ENCODE measurements at places on chromosomes 2 and 18.

DNA sequence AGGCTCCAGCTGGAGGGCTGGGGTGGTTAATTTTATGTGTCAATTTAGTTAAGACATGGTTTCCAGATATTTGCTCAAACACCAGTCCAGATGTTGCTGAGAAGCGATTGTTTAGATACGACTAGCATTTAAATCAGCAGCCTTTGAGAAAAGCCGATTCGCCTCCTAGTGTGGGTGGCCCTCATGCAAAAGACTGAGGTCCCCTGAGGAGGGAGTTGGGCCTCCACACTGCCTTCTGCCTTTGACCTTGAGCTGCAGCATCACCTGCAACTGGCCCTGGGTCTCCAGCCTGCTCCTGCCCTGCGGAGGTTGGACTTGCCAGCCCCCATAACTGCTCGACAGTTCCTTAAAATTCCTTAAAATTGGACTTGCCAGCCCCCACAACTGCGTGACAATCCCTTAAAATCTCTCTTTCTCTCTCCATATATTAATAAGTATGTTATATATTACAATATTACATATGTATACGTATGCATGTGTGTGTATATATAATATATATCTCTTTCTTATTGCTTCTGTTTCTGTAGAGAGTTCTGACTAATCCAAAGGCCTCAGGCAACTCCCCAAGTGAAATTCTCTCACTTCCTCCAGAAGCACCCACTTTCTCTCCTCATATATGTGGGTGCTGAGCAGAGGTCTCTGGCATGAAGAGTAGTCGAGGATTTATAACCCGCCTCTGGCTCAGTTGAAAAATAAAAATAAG, 14.4 kb downstream of the FBLN7 start:
- no peak for DNase-seq

- DNase-seq = no peak
These were observed 123.1 kb upstream of the XIRP2 start for GRCh38 chr2:166765141-166765540.

DNA sequence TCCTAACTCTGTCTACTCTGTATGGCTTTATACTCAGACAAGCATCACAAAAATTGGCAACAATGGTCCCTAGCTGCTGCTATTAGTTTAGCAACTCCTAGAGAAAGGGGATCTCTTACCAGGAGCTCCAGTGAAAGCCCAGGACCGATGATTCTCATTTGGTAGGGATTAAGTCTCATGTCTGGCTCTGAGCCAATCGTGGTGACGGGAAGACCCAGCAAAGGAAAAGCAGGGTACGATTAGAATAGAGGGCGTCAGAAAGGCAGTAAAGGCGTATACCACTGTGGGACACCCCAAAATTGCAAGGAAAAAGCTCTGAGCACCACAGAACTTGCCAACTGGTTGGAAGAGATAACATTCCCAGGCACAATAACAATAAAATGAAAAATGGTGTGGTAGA, 129.5 kb downstream of the MTCL1 start:
- no peak for DNase-seq

DNA sequence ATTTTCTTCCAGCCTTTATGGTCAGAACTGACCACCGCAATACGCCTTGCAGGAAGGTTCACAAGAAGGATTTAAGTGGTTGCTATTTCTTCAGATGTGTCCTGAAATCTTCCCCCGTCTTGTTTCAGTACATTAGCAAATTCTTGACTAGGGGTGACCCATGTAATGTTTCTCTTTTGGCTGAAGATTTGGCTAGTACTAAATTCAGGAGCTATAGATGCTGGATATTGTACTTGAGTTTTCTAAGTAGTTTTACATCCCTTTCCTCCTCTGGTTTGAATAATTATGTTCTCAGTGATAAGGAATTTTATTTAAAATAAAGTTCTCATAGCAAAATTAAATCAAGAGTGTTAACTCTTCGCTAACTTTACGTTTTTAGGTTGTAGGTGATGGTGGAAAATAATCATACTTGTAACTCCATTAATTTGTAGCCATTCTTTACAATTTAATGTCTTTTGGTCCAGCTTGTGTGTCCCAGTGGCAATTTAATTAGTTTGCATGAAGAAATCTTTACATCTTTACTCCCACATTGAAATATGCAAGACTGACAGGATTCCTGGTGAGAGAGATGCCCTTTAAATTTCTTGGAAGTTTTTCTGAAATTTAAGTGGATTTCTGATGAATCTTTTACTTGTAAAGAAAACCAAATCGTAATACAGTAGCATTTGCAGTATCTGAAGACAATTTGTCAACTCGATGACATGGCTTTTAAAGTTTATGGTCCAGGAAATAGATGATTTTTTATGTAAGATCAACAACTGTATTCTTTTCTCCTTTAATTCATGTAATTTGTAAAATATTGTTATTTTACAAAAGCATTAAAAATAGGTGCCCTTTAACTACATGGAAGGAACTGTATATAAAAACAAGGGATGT, 2.8 kb downstream of the PHLPP1 start:
- DNase-seq = no peak

DNA sequence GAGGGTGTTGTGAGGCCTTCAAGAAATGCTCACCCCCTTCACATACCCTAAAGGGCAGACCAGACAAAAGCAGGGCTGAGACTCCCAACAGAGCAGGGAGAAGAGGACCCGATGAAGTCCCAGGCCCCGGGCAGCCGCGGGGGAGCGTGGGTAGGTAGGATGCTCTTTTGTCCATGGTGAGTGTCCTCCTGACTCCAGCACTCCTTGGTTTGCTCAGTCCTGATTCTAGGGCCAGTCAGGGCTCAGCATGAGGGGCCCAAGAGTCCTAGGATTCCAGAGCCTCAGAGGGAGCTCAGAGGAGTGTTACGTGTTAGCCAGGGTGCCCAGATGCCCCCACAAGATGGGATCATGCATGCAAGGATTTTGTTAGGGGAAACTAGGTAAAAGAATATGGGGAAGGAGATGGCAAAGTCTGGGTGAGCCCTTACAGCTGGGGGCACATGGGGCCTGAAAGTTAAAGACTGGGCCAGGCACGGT, 64.8 kb downstream of the SMAD7 start:
- DNase-seq = no peak

GRCh38 chr2:120747706-120748105, 12.0 kb downstream of the GLI2 start:
- DNase-seq = no peak

GRCh38 chr2:86366651-86367498, 29.4 kb upstream of the REEP1 start:
- no peak for DNase-seq

GRCh38 chr2:100833331-100833730, 13.4 kb downstream of the NPAS2 start:
- no peak for DNase-seq

DNA sequence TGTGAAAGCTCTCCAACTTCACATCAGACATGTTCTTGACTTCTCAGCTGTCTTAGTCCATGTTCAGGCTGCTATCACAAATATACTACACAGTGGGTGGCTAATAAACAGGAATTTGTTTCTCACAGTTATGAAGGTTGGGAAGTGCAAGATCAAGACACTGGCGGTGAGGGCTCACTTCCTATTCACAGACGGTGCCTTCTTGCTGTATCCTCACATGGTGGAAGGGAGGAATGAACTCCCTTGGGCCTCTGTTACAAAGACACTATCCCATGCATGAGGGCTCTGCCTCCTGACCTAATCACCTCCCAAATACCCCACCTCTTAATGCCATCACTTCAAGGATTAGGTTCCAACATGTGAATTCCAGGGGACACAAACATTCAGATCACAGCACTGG, 9.7 kb downstream of the UXS1 start:
- DNase-seq = no peak

DNA sequence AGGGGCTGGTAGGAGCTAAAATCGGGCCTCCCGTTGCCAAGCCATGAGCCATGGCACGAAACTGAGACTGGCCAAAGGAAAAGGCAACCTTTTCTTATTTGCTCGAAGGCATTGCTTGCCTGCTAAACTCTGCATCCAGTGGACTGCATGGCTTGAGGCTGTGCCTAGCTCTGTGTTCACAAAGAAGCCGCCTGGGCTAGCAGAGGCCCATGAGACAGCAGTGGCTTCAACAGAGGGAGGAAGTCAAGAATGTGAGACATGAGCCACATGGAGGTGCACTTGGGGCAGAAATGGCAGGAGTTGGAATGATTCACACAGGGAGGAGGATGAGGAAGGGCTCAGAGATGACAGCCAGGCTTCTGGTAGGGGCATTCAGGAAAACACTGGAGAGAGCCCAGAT, 33.5 kb downstream of the TPRKB start:
- no peak for DNase-seq

GRCh38 chr2:207315131-207315530, 149.4 kb upstream of the KLF7 start:
- no peak for DNase-seq

- no peak for DNase-seq
These were observed 130.0 kb downstream of the CAPN13 start for GRCh38 chr2:30677231-30677630.

- no peak for DNase-seq
These were observed 13.8 kb downstream of the FANCL start for GRCh38 chr2:58227171-58227917.

DNA sequence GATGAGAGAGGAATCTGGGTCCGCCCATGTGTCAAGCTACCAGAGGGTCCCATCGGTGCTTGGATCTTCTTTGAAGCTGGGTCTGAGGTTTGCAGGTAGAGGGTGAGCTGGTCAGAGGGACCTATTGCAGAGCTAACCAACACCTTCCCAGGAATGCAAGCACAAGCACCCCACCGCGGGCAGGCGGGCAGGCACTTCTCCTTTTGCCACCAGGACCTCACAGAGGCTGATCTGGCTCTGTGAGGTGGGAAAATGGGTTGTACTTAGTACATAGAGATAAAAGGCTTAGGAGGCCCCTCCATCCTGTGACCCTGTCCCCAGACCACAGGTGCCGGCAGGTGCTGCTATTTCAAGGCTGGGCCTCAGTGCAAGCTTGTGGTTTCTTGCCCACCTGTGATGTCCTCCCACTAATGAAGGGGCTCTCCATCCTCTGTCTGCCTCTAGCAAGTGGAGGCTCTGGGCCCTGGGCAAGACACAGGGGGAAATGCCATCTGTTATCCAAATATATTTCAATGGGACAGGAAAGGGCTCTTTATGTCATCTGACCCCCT, 31.4 kb upstream of the IL37 start:
- no peak for DNase-seq

DNA sequence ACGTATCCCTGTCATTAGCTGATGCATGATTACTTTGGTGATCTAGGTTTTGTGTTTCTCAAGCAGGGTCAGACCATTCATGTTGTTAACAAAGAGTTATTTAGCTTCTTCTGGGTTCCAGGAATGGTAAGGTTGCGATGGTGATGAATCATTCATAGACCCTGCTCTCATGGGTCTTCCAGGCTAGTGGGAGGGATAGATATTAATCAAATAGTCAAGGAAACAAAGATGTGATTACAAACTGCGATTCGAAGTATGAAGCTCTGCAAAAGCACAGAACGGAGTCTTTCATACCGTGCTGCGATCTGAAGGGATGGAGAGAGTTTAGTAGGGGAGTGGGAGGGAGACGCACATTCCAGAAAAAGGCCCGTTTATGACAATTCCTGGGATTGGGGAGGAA, 42.1 kb downstream of the CAVIN2 start:
- no peak for DNase-seq

Data from GM04504 (cell line).